Left ventricle myocardium inferior (tissue), 1 donor: ENCODE measurements at places on chromosomes 16 and 17. TPM values are rescaled to one million over a fixed set of nuclear protein-coding genes. Genes with fewer than 3 reads are reported as not detected.
A peak's percentile ranks its signal among the peaks of the same experiment; 100 is the strongest.

- H3K4me3 ChIP-seq = no peak overlapping the region
- no peak for DNase-seq
- no peaks in the 10 kb centered on the region for H3K36me3 ChIP-seq
These were observed 47.3 kb downstream of the SMPD3 start for GRCh38 chr16:68400924-68401460.

- H3K4me1 ChIP-seq = no peaks in the 10 kb centered on the region
- peaks cover 39% of the 10 kb centered on the region for H3K27me3 ChIP-seq
- no peak overlapping the region for H3K27ac ChIP-seq
- no peak for DNase-seq
These were observed 22.4 kb upstream of the KCNH6 start for GRCh38 chr17:63500543-63501390.

DNA sequence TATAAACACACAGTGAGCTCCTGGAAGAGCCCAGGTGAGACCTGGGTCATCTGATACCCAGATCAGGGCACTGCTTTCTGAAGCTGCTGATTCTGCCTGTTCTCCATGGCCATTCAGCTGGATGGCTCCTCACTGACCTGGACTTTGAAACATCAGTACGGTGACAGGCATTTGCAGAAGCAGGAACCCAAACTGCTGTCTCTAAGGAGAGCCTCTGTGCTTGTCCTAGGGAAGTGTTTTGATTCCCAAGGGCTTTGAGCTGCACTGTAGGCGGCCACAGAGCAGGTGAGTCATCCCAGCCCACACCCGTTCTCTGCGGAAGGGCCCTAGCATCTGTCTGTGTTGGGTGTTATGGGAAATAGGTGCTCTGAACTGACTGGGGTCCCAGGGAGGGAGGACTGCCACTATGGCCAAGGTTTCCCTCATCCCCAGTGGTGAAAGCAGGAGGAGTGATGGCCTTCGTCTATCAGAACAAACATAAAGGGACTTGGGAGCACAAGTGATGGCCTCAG lies 60.7 kb upstream of the ADCY9 start:
- no peak overlapping the region for H3K4me3 ChIP-seq
- H3K27ac ChIP-seq = no peak overlapping the region
- DNase-seq = no peak
- no peaks in the 10 kb centered on the region for H3K36me3 ChIP-seq

DNA sequence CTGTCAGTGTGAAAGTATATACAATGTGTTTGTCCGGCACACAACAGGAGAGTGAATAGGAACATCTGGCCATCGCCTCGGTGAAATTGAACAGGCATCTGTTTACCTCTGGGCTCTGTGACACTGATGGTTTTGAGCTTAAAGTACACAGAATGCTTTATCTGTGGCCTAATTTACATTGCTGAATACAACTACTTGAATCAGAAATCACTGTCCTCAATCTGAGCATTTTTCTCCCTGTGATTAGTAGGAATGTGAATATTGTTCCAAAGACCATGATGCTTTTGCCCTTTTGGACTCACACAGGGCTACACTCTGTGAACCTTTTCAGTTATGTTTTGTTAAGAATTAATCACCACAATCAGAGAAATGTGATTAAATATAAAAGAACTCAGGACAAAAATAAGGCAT lies 323.0 kb upstream of the TBX2 start:
- H3K4me3 ChIP-seq = no peak overlapping the region
- no peak overlapping the region for H3K27ac ChIP-seq
- H3K27me3 ChIP-seq = no peaks in the 10 kb centered on the region
- DNase-seq = no peak

DNA sequence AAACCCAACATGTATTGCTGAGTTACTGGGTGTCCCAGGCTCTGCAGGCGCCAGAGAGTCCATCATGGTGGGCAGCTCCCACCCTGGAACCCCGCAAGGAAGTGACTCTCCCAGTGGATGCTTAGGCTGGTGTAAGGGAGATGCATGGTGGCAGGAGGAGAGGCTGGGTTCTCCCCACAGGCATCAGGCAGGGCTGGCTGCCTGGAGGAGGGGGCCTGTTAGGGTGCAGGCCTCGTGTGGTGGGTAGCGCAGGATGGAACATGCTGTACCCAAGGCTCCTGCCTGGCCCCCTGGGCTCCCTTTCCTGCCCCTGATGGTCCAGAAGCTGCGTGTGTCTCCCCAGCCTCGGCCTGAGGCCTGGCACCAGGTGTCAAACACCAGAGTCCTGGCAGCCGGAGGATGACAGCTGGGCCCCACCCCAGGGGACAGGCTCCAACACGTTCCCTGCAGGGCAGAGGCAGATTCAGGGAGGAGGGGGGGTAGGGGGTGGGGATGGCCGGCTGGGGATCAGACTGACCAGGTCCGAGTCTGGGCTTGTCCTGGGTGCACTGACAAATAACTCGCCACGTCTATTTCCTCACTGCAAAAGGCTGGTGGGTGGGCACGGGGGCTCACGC lies 40.2 kb upstream of the CIBAR2 start:
- DNase-seq = no peak

DNA sequence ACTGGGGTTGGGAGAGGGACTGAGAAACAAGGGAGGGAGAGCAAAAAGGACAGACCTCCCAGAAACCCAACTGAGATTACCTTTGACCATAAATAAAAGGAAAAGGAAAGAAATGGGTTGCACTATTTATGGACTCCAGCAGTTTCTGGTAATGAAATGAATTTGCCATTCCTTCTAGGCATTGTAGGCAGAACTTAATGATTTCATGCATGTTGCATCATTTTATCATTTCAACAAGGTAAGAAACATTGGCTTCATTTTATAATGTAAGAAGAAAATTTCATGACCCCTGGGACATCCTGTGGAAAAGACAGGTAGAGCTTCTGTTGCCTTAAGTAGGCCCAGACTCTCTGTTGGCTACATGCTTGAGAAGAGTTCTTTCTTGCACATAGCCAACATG lies 8.2 kb upstream of the CDYL2 start:
- H3K36me3 ChIP-seq = no peaks in the 10 kb centered on the region
- H3K27ac ChIP-seq = no peak overlapping the region
- DNase-seq = no peak

DNA sequence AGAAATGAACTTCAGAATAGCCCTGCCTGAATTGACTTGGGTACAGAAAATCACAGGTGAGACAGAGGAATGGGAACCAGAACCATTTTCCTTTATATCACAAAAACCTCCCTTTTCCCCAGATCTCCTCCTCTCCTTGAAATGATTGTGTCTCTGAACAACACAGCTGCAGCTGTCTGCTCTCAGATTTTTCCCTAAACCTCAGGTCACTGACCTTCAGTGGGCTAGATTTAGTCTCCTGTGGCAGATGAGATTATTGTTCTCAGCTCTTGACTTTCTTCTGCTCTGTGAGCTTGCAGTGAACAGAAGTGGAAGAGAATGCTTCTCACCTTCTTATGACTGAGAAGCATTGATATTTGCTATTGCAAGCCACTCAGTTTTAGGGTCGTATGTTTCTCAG lies 92.3 kb upstream of the FAM20A start:
- no peaks in the 10 kb centered on the region for H3K27me3 ChIP-seq
- H3K4me1 ChIP-seq = no peaks in the 10 kb centered on the region
- H3K4me3 ChIP-seq = no peak overlapping the region
- H3K27ac ChIP-seq = no peak overlapping the region
- H3K36me3 ChIP-seq = no peaks in the 10 kb centered on the region

GRCh38 chr17:48555258-48556228 lies 10.6 kb upstream of the HOXB2 start:
- no peak for DNase-seq
- no peaks in the 10 kb centered on the region for H3K36me3 ChIP-seq
- peak overlapping the region; percentile 46 for H3K27ac ChIP-seq
- peak overlapping the region; percentile 59 for H3K4me3 ChIP-seq
- peaks cover 100% of the 10 kb centered on the region for H3K27me3 ChIP-seq
- peaks cover 19% of the 10 kb centered on the region for H3K4me1 ChIP-seq

GRCh38 chr17:43393944-43394482 lies 4.8 kb upstream of the ARL4D start:
- H3K4me1 ChIP-seq = peaks cover 39% of the 10 kb centered on the region
- no peaks in the 10 kb centered on the region for H3K27me3 ChIP-seq
- H3K27ac ChIP-seq = peak overlapping the region; percentile 76
- DNase-seq = peak; percentile 86

- no peak for DNase-seq
- H3K36me3 ChIP-seq = no peaks in the 10 kb centered on the region
- no peak overlapping the region for H3K27ac ChIP-seq
These were observed 34.5 kb upstream of the GPRC5B start for GRCh38 chr16:19919142-19919541.

DNA sequence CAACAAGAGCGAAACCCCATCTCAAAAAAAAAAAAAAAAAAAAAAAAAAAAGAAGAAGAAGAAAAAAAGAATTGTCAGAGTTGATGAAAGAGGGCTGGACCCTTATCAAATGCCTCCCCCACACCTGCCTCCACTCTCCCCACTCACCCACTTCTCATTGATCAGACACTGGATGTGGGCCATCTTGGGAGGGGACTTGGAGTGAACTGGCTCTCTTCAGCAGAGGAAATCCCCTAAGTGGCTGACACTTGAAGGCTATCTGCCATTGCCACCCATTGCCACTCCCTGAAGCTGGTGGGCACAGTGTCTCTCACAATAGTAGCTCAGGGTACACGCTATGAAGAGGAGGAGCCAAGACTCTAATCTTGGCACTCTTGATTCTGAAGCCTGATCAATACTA lies 1.6 kb downstream of the ITGA2B start:
- no peak overlapping the region for H3K27ac ChIP-seq
- H3K4me1 ChIP-seq = peaks cover 21% of the 10 kb centered on the region
- H3K4me3 ChIP-seq = no peak overlapping the region
- peaks cover 29% of the 10 kb centered on the region for H3K27me3 ChIP-seq
- DNase-seq = no peak
- H3K36me3 ChIP-seq = peaks cover 3% of the 10 kb centered on the region

- DNase-seq = peak; percentile 65
- no peaks in the 10 kb centered on the region for H3K27me3 ChIP-seq
- no peaks in the 10 kb centered on the region for H3K36me3 ChIP-seq
- peak overlapping the region; percentile 85 for H3K27ac ChIP-seq
These were observed 11.0 kb downstream of the CYB561 start for GRCh38 chr17:63434951-63435571.

GRCh38 chr16:26752166-26752565 lies 314.6 kb upstream of the C16orf82 start:
- H3K4me1 ChIP-seq = no peaks in the 10 kb centered on the region
- H3K4me3 ChIP-seq = no peak overlapping the region
- H3K36me3 ChIP-seq = no peaks in the 10 kb centered on the region

- H3K4me3 ChIP-seq = no peak overlapping the region
- no peak for DNase-seq
- H3K27me3 ChIP-seq = no peaks in the 10 kb centered on the region
- H3K27ac ChIP-seq = no peak overlapping the region
- peaks cover 10% of the 10 kb centered on the region for H3K4me1 ChIP-seq
These were observed 33.3 kb downstream of the ADCY7 start for GRCh38 chr16:50299508-50300105.

- H3K4me1 ChIP-seq = peaks cover 52% of the 10 kb centered on the region
- peak overlapping the region; percentile 99 for H3K4me3 ChIP-seq
- no peaks in the 10 kb centered on the region for H3K27me3 ChIP-seq
- H3K27ac ChIP-seq = peak overlapping the region; percentile 99
- peak; percentile 34 for DNase-seq
- H3K36me3 ChIP-seq = peaks cover 35% of the 10 kb centered on the region
These were observed 573 bp downstream of the CTDNEP1 start for GRCh38 chr17:7250695-7251627.

- H3K27me3 ChIP-seq = peaks cover 69% of the 10 kb centered on the region
- H3K27ac ChIP-seq = no peak overlapping the region
- no peak for DNase-seq
- H3K4me3 ChIP-seq = no peak overlapping the region
- H3K4me1 ChIP-seq = no peaks in the 10 kb centered on the region
These were observed 228.4 kb downstream of the IRF8 start for GRCh38 chr16:86127366-86127765.

- no peaks in the 10 kb centered on the region for H3K4me1 ChIP-seq
- H3K27me3 ChIP-seq = peaks cover 38% of the 10 kb centered on the region
- no peaks in the 10 kb centered on the region for H3K36me3 ChIP-seq
- H3K4me3 ChIP-seq = no peak overlapping the region
- no peak for DNase-seq
These were observed 25.6 kb upstream of the NTN1 start for GRCh38 chr17:8995711-8996110.

DNA sequence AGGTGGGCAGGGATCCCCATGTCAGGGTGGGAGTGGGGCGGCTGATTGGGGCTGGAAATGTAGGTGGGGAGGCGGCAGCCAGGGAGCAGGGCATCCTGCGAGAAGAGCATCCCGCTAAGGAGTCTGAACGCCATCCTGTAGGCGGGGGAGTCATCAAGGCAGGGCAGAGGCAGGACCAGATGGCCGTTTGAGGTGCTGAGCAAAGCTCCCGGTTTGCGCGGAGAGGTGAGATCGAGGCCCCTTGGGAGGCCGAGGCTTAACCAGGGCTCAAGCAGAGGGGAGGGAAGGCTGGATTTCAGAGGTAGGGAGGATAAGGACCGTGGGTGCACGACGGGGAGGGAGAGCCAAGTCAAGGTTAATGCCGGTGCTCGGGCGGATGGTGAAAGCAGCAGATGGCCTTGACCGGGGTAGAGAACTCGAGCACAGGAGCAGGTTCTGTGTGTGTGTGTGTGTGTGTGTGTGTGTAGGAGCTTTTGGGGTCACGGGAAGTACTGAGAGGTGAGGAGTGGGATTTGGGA lies 472 bp upstream of the NME2 start:
- no peak for DNase-seq
- no peaks in the 10 kb centered on the region for H3K27me3 ChIP-seq
- H3K27ac ChIP-seq = peak overlapping the region; percentile 97
- H3K36me3 ChIP-seq = peaks cover 42% of the 10 kb centered on the region
- H3K4me1 ChIP-seq = peaks cover 26% of the 10 kb centered on the region
- peak overlapping the region; percentile 99 for H3K4me3 ChIP-seq

DNA sequence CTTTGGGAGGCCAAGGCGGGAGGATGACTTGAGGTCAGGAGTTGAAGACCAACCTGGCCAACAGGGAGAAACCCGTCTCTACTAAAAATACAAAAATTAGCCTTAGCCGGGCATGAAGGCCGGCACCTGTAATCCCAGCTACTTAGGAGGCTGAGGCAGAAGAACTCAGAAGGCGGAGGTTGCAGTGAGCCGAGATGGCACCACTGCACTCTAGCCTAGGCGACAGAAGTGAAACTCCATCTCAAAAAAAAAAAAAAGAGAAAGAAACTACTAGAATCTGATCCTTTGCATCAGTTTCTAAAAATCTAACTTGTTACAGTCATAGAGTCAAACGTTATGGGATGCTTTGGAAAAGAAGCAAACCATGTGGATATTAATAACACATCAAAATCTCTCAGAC lies 1.6 kb upstream of the PECAM1 start:
- H3K36me3 ChIP-seq = no peaks in the 10 kb centered on the region
- H3K4me1 ChIP-seq = peaks cover 6% of the 10 kb centered on the region
- H3K27me3 ChIP-seq = no peaks in the 10 kb centered on the region
- no peak for DNase-seq
- H3K4me3 ChIP-seq = no peak overlapping the region

GRCh38 chr17:63041251-63041650 lies 75.2 kb downstream of the TANC2 start:
- DNase-seq = no peak
- H3K36me3 ChIP-seq = no peaks in the 10 kb centered on the region

C16orf54 gene
- 0.63 TPM for total RNA-seq

RPA1 gene
- 72.0 TPM for total RNA-seq

CA10 gene
- total RNA-seq = not detected

WSCD1 gene
- 6.4 TPM for total RNA-seq

SOCS1 gene
- total RNA-seq = 2.9 TPM

ARL5C gene
- total RNA-seq = not detected
